ENCODE measurements at places on chromosomes 2 and 18.

DNA sequence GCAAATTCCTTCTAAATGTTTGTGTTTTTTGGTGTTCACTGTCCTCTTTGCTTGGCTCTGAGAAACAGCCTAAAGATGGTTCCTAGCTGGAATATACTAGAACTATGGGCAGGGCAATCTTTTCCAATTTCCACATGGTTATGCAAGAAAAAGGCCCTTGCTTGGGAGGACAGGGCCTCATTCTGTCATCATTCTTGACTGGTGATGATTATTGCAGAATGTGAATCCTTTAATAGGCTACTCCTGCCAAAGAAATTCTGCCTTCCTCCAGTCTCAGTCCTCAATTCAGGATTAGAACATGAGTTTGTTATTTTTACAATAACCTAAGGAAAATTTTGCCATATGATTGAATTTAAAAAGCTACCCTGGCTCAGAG, 218.7 kb downstream of the HNMT start:
- no peak for DNase-seq

DNA sequence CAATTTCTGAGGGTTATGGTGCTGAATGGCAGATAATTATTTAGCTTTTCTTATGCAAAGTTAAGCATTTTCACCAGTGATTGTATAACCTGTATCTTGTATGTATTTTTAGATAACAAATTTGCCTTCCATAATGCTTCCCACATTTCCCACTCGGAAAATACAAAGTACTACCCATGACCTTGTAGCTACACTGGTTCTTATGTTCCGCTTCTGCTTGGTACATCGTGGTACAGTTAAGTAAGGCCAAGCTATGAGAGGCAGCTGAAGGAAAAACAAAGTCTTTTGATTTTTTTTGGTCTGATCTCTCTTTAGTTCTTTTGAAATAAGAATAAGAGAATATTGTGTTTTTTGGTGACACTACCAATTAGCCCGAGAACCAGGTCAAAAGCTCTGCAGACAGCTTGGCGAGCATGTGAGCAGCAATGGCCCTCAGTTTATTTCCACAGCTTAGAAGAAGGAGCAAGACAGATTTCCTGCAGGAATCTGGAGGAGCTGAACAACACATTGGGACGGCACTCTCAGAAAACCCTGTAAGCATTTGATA, 26.8 kb downstream of the SH3YL1 start:
- DNase-seq = no peak

GRCh38 chr18:41905786-41906527, 49.1 kb upstream of the PIK3C3 start:
- DNase-seq = no peak

DNA sequence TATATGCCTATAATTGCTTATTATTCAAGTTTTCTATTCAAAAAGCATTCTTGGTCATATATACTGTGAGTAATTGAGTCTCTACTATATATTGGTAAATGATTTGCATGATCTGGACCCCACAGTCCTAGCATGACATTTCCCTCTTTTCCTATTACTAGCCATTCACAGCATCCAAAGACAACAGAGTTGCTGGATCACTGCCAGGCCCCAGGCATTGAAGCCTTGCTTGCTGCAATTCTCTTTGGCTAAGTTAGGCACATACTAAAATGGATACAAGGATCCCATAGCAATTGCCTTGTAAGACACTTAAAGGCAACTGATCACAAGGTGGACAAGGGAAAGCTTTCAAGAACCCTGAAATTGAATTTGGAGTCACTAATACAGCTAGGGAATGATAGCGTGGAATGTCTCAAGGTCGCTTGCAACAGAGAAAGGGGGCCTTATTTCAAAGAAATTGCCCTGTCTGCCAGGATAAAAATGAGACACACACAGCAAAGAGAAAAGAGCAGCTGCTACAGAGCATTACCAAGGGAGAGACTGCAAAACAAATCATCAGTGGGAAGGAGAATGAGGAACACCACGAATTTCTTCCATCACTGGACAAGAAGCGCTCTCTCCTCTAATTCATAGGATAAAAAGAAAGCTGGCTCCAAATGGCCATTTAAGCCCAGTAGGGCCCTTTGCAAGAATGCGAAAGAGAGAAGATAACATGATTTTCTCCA, 77.1 kb upstream of the EPHA4 start:
- no peak for DNase-seq

DNA sequence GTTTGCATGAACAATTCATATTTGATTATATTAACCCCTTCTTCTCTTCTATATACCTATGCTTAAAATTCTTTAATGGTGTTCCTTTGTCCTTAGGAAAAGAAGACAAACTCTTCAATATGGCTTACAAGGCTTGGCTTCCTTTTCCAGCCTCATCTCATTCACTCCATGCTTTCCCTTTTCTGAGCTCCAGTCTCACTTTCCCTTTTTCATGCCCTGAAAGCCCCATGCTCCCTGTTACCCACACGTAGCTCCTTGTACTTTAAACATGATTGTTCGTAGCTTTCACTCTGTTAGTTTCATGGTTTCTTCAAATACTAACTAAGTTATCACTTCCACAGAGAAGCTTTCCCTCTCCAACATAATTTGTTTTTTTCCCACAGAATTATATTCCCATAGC, 161.3 kb downstream of the UBE2E3 start:
- DNase-seq = no peak

DNA sequence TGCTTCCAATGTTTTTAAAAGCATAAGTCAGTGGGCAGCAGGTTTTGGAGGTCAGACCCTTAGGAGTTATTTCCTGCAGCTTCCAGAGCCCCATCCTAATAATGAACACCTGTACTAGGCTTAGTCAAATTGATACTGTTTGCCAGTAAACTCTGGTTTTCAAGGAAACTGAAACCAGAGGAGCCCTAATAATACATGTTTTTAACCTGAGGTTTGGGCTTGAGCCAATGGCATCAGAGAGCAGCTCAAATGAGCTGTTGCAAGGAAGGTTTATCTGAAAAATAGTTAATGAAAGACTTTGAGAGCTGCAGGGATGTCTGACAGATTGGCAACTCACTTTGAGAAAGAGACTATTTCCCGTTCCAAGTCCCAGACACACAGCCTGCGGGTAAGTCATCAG, 54.6 kb downstream of the DCC start:
- no peak for DNase-seq

DNA sequence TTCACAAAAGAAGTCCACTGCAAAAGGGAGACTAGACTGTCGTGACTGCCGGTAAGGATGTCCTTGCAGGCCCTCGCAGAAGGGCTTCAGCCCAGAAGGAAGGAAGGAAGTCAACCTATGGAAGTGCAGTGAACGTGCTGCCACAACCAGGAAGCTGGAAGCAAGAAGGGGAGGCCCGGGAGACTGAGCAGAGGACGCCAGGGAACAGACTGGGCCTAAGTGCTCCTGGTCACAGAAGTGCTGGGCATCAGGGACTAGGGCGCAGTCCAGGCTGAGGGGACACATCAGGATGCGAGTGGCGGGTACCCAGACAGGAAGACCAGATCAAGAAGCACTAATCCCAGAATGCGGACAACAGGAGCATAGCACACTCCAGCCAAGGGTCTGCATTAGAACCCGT, 78.8 kb downstream of the PIEZO2 start:
- DNase-seq = no peak

DNA sequence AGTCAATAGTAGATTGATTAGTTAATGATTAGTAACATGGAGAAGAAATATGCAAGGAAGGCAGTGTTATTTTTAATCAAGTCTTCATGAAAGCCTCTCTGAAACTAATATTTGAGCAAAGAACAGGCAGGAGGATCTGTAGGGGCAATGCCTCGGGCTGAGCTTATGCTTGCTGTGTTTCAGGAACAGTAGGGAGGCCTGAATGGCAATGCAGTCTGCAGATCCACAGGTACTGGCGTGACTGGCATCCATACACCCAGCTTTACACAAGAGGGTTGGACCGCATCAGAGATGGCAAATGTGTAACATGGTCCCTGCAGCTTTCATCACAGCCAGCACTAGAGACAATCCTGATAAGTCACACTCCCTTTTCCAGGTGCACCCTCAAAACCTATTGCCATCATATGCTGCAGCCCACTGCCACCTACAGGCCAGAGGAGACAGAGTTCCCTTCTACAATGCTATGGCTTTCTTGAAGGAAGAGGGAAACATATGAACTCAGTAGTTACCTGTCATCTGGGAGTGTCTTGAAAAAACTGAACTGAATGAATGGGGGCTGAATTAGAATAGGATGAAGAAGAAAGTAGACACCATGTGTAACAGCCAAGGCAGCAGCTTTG, 582.4 kb upstream of the RAB6C start:
- no peak for DNase-seq

GRCh38 chr2:136254681-136255080, 136.7 kb upstream of the CXCR4 start:
- no peak for DNase-seq

GRCh38 chr2:129752686-129753085, 226.8 kb upstream of the RAB6C start:
- no peak for DNase-seq

GRCh38 chr2:20617892-20618467, 32.9 kb downstream of the HS1BP3 start:
- no peak for DNase-seq

GRCh38 chr2:33038230-33038629, 91.5 kb downstream of the LTBP1 start:
- no peak for DNase-seq

DNA sequence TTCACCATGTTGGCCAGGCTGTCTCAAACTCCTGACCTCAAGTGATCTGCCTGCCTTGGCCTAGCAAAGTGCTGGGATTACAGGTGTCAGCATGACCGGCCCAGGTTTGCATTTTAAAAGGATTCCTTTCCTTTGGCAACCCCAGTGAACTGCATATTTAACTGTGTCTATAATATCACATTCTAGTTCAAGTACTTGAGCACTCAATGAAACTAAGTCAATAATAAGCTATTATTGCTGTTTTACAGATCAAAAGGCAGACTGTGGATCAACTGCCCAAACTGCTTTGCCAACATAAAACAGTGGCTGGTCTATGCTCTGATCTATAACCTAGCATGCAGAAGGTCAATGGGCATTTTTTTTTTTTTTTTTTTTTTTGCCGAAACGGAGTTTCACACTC, 144.5 kb downstream of the USP34 start:
- DNase-seq = no peak

DNA sequence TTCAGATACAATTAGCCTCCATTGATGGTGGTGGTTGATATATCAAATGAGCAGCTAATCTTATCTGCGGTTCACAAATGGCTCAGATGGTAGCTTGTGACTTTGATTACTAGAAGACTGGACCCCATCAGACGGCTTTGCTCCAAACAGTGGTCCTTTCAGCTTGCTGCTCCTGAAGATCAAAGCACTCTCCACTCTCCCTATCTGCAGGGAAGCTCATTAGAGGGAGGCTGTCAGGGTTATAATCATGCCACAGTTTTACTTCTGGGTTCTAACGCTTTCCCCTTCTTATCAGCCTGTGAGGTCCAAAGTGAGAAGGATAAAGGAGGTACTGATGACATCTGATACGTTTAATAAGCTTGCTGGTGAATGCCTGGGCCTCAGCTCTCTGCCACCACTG, 247.1 kb upstream of the NT5C1B start:
- no peak for DNase-seq

GRCh38 chr2:165371356-165371755, 98.1 kb upstream of the CSRNP3 start:
- no peak for DNase-seq

- DNase-seq = no peak
Measured at GRCh38 chr2:240998995-240999791, 775 bp downstream of the SNED1 start.

DNA sequence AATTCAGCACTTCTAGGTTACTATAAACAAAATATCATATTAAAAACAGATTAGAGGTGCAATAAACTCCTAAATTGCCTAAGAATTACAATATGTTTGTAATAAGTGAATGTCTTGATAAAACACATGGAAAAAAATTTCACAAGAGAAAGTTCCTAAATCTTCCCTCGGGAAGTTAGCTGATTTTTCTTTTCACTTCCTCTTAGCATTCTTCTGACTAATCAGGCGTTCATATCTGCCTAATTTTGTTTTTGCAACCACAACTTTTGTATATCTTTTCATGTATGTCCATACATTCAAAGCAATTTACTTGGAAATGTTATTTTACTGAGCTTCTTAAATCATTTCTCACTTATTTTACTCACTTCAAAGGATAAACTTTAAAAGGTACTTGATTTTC, 88.5 kb downstream of the RTTN start:
- no peak for DNase-seq

DNA sequence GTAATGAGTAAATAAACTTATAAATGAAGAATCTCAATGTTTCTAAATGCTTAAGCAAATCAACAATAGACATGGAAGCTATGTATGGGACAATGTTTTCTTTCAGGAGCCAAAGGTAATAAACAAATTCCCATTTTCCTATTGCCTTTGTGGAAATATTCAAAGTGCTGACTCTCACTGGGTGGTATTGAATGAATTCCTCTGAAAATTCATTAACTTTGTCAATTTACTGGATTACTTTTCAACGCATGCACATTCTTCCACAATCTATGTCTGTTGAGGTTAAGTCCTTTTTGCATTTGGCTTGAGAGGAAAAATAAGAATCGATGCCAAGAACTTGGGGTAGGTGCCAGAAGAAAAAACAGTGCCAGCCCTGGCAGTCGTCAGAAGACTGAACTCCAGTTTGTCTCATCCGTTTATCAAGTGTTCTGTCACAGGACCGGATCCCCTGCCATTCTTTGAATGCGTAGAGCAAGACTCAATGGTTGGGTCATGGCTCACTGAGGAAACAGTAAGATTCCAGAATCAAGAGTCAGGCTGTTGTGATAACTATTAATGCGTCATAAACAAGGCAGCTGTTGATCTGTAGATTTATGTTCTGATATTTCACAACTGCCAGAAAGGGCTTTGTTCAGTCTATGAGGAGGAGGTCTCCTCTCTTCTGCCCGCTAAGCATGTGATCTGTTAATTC, 133.3 kb downstream of the GFPT1 start:
- DNase-seq = no peak

- DNase-seq = no peak
Measured at GRCh38 chr2:24233321-24233720, 58.5 kb downstream of the FAM228A start.

All from stimulated activated CD8-positive, alpha-beta memory T cell treated with anti-CD3 and anti-CD28 coated beads, Interleukin-4, amount 100 ng/mL, for 1 hour (primary cell).